ENCODE measurements at places on chromosomes 2 and 18. TPM values are rescaled to one million over a fixed set of nuclear protein-coding genes. Genes with fewer than 3 reads are reported as not detected.
A peak's percentile ranks its signal among the peaks of the same experiment; 100 is the strongest.

The FOXD4L1 gene
- 0.64 TPM for total RNA-seq

The SCN9A gene
- total RNA-seq, result 0.07 TPM

- no peak overlapping the region for H3K4me3 ChIP-seq
- H3K4me1 ChIP-seq, result no peaks in the 10 kb centered on the region
- no peaks in the 10 kb centered on the region for H3K36me3 ChIP-seq
- H3K27ac ChIP-seq, result no peak overlapping the region
- peak; percentile 35 for DNase-seq
These were observed 19.7 kb downstream of the CLUL1 start for GRCh38 chr18:616380-616995.

DNA sequence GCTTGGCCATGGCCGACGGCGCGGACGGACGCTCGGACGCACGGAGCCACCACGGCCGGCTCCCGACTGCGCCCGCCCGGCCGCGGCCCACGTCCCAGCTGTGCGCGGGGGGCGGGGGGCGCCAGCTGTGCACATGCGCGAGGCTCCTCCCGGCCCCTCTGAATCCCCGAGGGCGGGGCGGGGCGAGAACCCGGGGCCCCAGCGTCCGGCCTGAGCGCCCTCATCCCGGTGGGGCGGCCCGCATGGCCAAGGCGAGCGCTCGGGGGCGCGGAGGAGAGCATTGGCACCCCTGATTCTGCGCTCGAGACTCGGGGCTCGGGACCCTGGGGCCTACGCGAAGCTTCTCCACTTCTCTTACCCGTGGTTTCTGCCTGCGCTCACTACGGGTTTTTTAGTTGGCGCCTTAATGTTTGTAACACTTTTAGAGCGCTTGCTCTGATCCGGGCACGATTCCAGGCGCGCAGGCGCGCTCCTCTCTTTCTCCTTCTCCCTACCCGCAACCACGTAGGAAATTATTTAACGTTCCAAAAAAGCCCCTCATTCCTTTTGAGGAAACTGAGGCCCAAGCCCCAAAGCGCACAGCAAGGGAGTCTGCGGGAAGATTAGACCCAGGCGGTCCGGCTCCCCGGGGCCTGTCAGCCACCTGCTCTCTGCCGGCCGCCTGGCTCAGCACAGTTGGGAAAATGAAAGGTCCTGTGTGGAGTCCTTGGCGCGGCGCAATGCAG lies at the start of gene PXDN:
Gene PXDN (minus strand): TSS at position 70 of the 725 bp plus-strand sequence. CDS start 60 bp downstream, at position 10.
- peak within 1 kb of the TSS; percentile 44 for H3K4me3 ChIP-seq
- peaks cover 3% of the 10 kb centered on the region for H3K27me3 ChIP-seq
- no peaks in the 10 kb centered on the region for H3K4me1 ChIP-seq
- DNase-seq, result no peak

DNA sequence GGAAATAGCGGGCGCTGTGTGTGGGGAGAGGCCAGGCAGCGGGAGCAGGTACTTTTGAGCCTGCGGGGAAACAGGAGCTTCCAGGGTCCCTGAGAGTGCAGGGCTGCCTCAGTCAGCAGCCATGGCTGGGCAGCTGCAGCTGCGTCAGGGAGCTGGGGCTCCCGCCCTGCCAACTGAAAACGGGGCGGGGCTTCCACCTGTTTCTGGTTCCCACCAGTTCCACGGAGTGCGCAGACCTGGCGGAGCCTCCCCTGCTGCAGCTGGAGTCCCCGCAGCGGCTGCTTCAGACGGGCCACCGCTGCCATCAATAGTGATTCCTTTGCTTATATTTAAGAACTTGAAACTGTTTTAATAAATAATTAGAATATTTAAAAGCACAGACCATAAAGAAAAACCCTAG lies 30.6 kb upstream of the RPRM start:
- H3K27ac ChIP-seq, result no peak overlapping the region
- H3K36me3 ChIP-seq, result no peaks in the 10 kb centered on the region
- no peaks in the 10 kb centered on the region for H3K27me3 ChIP-seq

- H3K36me3 ChIP-seq, result no peaks in the 10 kb centered on the region
- peaks cover 66% of the 10 kb centered on the region for H3K4me1 ChIP-seq
- H3K27ac ChIP-seq, result peak overlapping the region; percentile 86
- DNase-seq, result peak; percentile 86
These were observed 57.9 kb upstream of the MSH2 start for GRCh38 chr2:47344890-47345589.

Data from HCT116 (cell line).